Ascending aorta (tissue), 2 donors: ENCODE measurements at places on chromosomes 5 and 9. TPM values are rescaled to one million over a fixed set of nuclear protein-coding genes. Genes with fewer than 3 reads are reported as not detected.
A peak's percentile ranks its signal among the peaks of the same experiment; 100 is the strongest.

- no peak for DNase-seq
Measured at GRCh38 chr5:15442193-15442570, 57.8 kb upstream of the FBXL7 start.

Gene NXNL2
- total RNA-seq: not detected

Gene CDO1
- total RNA-seq: 36.0 TPM

Gene DHX29
- total RNA-seq: 11.3 TPM

GRCh38 chr5:148620696-148621095 is 33.6 kb downstream of the HTR4 start:
- no peak for DNase-seq

DNA sequence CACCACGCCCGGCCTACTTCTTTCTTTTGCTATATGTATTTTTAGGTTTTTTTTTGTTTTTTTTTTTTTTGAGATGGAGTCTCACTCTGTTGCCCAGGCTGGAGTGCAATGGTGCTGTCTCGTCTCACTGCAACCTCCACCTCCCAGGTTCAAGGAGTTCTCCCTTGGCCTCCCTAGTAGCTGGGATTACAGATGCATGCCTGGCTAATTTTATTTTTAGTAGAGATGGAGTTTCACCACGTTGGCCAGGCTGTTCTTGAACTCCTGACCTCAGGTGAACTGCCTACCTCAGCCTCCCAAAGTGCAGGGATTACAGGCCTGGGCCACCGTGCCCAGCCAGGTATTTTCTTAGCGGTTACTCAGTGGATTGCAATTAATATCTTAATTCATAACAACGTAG is 23.9 kb upstream of the C5orf24 start:
- DNase-seq: no peak

- DNase-seq: no peak
Measured at GRCh38 chr5:95778713-95779436, 43.7 kb downstream of the GLRX start.

Gene NKD2
- total RNA-seq: 6.5 TPM

- no peak for DNase-seq
Measured at GRCh38 chr5:177510567-177511053, 984 bp upstream of the DOK3 start.

- no peak for DNase-seq
Measured at GRCh38 chr5:149206524-149207141, 65.0 kb upstream of the AFAP1L1 start.

- no peak for DNase-seq
Measured at GRCh38 chr9:80025131-80025530, 453.4 kb downstream of the TLE4 start.

GRCh38 chr5:78364005-78364404 is 3.6 kb downstream of the SCAMP1 start:
- DNase-seq: no peak

DNA sequence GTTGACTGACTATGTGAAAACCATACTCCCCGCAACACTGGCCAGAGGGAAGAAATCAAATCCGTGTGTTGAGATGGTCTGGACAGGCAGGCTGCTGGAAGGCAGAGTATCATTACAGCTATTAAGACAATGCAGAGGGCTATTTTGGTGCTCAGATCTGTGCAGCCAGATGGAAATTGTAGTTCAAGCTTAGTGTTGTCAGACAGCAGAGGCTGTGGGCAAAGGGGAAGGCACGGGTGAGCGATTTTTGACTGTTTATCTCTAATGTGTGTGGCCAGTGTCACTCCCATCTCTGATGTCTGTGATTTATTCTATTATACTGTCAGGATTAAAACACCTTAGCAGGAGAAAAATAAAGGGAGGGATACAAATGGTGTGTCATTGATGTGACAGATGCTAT is 984.4 kb upstream of the WWC1 start:
- no peak for DNase-seq

DNA sequence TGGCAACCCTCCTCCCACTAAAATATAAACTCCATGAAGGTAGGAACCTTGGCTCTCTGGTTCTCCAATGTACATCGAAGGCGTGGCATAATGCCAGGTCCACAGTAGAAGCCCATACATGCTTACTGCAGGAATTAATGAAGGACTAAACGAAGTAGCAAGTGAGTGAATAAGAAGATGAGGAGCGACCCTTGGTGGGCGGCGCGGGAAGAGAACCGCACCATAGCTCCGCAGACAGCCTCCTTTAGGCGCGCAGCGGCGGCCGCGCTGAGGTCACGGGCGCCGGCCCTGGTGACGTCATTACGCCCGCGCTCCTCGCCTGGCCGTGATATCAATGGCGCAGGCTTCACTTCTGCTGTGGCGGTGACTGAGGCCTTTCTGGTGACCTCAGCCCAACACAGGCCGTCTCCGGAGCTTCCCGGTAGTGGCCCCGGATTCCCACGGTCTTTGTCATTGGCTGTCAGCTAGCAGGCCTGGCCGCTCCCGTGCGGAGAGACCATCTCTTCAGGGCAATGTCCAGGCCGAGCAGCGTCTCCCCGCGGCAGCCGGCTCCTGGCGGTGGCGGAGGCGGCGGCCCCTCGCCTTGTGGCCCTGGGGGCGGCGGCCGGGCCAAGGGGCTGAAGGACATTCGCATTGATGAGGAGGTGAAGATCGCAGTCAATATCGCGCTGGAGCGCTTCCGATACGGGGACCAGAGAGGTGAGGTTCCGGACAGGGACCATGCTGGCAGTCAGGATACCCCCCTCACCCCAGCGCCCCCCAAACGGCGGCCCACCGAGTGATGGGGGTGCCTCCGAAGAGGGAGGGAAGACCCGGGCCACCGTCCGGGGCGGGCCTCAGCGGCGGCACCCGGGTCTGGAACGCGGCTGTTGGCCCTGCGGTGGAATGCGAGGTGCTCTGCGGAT is at the start of gene YTHDC2:
YTHDC2 (plus strand) TSS at position 311 of the 905 bp plus-strand sequence; CDS start at position 513, 202 bp downstream.
- DNase-seq: peak; percentile 49

DNA sequence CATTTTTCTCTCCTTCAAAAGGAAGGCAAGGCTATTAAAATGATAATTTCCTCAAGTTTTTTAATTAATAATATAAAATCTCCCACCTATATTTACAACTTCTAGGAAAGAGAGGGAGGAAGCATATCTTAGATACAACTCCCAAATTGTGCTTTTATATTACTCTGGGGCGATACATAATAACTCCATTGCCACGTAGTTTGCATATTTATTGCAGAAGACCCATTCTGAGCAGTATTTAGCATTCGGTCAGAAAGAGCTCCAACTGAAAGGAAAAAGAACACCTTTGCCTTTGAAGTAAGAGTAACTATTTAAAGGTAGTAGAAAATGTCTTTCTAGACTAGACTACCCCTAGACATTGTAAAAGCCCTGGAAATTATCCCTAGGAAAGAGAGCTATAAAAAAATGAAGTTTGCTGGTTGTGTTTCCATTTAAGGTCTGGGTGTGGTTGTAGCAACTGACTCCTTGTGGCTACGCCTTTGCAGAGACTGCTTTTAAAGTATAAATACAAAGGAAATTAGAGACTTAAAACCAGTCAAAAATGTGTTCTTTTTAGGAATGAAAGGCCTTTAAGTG is 566.1 kb downstream of the ZNF608 start:
- DNase-seq: no peak

- no peak for DNase-seq
Measured at GRCh38 chr9:68522131-68522530, 18.6 kb downstream of the TMEM252 start.

Gene OBP2B
- not detected for total RNA-seq

Gene SLCO4C1
- not detected for total RNA-seq

DNA sequence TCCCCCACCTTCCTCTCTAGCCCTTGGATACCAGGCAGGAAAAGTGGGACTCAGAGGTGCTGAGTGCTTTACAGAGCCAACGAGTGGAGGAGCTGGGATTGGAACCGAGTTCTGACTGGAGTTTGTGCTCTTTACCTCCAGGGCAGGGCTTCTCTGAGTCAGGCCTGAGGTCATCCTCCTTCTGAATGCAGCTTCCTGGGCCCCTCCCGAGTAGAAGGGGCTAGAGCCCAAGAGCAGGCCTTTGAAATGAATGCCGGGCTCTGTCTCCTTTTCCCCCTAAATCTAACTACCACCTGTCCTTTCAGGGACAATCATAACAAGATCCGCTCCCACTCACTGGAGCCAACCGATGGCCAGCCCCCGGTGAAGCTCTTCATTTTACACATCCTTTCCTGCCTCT is 12.7 kb downstream of the PTGES start:
- no peak for DNase-seq

DNA sequence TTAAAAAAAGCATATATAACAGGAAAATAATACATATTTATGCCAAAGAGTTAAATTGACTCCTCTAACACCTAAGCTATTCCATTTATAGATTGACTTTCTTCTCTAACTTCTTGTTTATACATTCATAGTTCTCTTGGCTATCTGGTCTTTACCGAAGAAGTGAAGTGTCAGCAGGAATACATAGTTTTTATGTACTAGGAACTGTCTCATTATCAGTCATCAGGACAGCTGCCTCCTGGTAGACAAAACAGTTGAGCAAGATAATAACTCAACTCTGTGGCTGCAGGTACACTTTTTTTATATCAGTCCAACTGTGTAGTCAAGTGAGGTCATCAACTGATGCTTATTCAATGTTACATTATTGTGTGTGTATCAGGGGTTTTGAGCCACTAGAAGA is 1436.0 kb upstream of the NUDT12 start:
- no peak for DNase-seq

DNA sequence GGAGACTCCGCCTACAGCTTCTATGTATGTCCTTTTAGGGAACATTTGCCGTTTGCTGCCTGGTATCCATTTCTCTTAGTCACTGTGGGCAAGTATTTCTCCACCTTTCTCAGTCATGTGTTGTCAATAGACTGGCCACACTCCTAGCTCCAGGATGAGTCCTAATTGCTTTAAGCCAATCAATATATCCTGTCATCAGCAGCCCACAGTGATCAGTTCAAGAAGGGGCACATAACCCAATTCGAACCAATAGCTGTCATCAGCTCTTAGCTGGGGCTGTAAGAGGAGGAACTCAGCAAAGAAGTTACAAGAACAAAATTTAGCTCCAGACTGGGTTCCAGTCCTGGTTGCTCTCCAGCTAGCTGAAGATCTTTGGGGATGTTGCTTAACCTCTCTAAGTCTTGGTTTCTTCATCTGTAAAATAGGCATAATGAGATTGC is 70.7 kb upstream of the MAN2A1 start:
- DNase-seq: no peak

GRCh38 chr9:99389087-99390033 is 167.3 kb downstream of the SEC61B start:
- no peak for DNase-seq

Gene OR2V1
- total RNA-seq: not detected

Gene MYMK
- not detected for total RNA-seq

Gene FGF18
- 6.9 TPM for total RNA-seq

Gene SHROOM1
- 49.4 TPM for total RNA-seq

GRCh38 chr5:56506211-56506965 is 273.3 kb upstream of the ANKRD55 start:
- no peak for DNase-seq

Gene MEIKIN
- total RNA-seq: not detected

Gene FOXI1
- not detected for total RNA-seq

DNA sequence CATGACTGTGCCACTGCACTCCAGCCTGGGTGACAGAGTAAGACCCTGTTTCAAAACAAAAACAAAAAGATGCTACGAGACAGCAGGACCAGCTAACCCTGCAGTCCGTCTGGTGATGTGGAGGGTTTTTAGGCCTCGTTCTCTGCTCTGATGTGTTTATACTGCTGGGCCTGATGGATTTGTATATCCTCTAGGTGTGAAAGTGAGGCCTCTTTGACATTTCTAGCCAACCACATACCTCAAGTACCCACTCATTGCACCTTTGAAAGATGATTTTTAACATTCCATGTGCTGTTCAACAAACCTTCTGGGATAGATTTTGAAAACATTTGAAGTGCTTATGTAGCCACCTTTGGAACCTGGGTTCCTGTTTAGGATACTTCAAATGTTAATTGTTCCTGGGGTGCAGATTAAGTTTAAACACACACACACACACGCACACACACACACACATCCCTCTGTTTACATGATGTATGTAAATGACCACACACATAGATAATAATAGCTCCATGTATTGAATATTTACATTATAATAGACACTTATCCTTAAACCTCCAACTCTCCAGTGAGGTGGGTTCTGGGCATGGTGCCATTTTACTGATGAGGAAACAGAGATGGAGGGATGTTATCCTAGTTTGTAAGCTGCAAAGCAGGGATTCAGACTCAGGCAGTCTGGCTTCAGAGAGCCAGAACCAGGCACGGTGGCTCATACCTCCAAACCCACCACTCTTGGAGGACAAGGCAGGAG is 48.8 kb upstream of the GOLPH3 start:
- DNase-seq: no peak

- DNase-seq: no peak
Measured at GRCh38 chr9:91682806-91683205, 259.2 kb upstream of the NFIL3 start.

Gene ANKRD20A1
- 0.21 TPM for total RNA-seq

DNA sequence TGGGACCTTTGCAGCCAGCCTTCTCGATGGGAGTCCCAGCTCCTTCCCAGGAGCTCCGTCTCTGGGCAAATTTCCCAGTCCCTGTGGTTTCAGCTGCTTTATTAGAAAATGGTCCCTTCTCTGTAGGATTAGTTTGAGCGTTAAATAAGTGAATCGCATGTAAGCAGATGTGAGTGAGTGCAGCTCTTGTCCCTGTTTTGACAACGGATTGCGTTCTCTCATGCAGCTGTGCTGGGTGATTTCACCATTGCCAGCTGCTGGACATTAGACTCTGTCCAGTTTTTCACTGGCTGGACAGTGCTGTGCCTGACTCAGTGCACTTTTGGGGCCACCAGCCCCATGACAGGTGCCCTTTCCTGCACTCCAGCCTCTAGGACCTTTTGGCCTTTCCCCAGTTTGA is 11.6 kb upstream of the CEL start:
- DNase-seq: no peak

GRCh38 chr9:113578882-113579282 is 115.4 kb downstream of the RGS3 start:
- peak; percentile 66 for DNase-seq

DNA sequence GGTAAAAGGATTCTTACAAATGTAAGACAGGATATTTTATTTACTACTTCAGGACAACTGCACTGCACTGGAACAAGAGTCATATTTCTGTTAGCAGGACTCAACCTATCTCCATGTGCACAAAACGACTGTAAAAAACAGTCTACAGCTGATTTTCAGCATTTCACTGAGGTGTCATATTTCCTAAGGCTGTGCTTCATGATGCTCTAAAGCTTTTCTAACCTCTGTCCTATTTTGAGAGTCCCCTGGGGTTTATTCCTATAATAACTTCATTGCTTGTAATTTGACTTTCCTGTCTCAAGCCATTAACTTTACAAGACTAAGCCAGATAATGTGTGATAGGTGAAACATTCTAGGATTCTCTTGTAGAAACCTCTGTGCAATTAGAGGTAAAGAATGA is 472.3 kb downstream of the HINT1 start:
- no peak for DNase-seq

Gene CXCL14
- 45.3 TPM for total RNA-seq

Gene TLR4
- 32.4 TPM for total RNA-seq
